COLO829 (cell line): ENCODE measurements at places on chromosomes 4 and X.

GRCh38 chr4:2799971-2800690 lies 7.2 kb downstream of the SH3BP2 start:
- DNase-seq: no peak

- no peak for DNase-seq
Measured at GRCh38 chrX:15301924-15302323, 13.5 kb downstream of the ASB11 start.

DNA sequence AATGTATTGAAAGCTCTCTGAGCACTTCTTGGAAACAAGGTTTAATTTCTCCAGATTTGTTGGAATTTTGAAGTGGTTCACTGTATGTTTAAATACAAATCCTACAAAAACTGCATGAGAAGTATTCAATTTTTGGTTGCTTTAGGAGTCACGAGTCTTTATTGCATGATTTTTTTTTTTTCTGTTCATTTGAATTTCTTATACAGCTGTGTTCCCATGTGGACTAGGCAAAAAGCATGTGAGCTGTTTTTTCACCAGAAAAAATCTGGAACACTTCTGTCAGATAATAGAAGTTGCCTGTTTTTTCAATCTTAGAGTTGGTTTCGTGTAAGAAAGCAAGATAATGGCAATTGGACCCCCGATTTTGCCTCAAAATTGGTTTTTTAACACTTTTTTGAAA lies 66.4 kb downstream of the SLC9A6 start:
- no peak for DNase-seq

- DNase-seq: no peak
Measured at GRCh38 chr4:56941403-56941802, 33.7 kb downstream of the REST start.

DNA sequence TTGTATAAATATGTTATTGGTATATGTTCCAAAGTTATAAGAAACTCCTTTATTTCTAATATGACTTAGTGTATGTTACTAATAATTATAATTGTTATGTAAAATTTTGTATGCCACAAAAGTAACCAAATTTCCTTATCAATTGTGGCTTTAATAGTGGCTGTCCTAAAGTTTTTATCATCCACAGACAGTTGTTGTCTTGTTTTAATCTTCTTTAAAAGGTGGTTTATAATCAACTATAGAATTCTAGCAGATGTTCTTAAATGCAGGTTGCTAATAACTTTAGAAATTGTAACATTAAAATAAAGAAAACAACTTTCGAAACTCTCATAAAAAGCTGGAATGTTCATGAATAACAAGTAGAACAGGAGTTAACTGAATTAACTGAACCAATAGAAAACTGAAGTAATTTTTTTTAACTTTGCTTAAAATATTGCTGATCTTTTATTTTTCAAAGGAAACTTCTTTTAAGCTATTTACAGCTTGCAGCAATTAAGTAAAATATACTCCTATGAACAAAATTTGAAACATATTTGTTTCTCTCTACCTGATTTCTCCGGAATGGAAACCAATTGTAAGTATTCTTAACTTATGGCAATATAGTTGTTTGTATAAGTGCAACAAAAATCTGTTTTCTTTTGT lies 24.3 kb downstream of the HSD17B11 start:
- no peak for DNase-seq

GRCh38 chr4:2042204-2042946 lies 16.8 kb upstream of the NAT8L start:
- no peak for DNase-seq

GRCh38 chrX:67619253-67619652 lies 75.4 kb downstream of the AR start:
- no peak for DNase-seq

DNA sequence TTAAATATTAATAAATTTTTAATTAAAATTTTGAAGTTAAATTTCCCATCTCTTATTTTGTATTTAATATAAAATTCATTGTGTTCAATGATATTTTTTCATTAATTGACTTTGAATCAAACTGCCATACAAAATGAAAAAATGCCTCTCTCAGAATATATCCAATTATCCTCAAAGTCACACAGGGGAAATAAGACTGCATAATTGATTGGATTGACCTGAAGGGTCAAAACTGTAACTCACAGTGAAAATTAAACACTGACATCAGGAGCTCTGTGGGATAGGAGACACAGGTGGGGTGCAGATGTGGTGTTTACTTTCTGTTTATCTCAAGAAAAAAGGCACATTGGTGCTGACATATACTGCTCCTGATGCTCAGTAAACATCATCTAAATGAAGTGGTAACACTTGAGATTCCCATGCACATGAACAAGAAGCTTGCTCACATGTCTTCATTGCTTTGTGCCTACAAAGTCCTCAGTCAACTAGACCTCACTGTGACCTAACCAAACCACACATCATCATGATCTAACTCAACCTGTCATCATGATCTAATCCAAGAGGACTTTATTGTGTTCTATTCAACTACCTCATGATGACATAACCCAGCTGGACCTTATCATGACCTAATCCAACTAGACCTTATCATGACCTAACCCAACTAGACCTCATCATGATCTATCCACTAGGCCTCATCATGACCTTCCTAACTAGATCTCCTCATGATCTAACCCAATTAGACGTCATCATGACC lies 83.7 kb downstream of the DHRSX start:
- no peak for DNase-seq

GRCh38 chr4:98998551-98998950 lies 3.0 kb downstream of the METAP1 start:
- DNase-seq: no peak

DNA sequence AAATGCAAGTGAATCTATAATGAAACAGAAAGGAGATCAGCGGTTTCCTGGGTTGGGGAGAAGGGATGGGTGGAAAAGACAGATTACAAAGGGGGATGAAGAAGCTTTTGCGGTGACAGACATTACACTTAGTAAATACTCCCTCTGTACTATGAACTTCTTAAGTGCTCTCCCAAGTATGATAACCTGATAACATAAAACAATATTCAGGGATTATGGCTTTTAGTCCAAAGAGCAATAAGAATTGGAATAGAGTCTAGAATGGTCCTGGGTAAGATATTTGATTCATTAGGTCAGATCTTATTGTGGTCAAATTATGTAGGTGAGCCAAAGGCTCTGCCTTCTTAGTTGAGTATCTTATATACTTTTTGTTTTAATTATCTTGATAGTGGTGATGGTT lies 9.2 kb downstream of the LRRC66 start:
- no peak for DNase-seq

GRCh38 chr4:7412554-7412912 lies 22.2 kb downstream of the PSAPL1 start:
- DNase-seq: no peak

- no peak for DNase-seq
Measured at GRCh38 chr4:156829201-156829873, 142.3 kb downstream of the PDGFC start.

DNA sequence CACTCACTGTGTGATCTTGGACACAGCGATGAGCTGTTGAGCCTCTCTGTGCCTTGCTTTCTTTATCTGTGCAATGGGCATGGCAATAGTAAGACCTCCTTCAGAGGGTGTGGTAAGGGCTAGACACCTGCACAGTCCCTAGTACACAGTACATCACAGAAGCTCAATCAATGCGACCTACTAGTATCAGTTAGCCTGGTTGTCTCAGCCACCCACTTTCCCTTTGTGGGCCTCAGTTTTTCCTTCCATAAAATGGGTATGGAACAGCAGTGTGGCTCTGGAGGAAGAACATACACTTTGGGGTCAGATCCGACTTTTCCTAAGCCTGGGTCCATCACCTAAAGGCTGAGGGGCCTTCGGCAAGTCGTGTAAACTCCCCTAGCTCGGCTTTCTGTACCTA lies 3.5 kb upstream of the HTRA3 start:
- no peak for DNase-seq

GRCh38 chr4:145609481-145610427 lies 9.4 kb upstream of the MMAA start:
- peak; percentile 70 for DNase-seq

GRCh38 chr4:184752496-184753275 lies 18.8 kb upstream of the CENPU start:
- no peak for DNase-seq

- DNase-seq: no peak
Measured at GRCh38 chrX:41014776-41015360, 70.4 kb upstream of the USP9X start.

GRCh38 chr4:110540982-110541451 lies 65.1 kb downstream of the ENPEP start:
- no peak for DNase-seq

DNA sequence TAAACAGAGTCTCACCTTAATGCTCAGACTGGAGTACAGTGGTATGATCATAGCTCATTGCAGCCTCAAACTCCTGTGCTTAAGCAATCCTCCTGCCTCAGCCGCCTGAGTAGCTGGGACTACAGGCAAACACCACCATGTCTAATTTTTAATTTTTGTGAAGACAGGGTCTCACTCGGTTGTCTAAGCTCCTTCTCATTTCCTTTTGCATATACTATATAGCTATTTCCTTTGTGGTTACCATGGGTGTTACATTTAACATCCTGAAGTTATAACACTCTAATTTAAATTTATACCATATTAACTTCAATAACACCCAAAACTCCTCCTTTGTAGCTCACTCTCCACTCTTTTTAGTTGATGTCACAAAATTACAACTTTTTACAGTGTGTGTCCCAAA lies 114.3 kb downstream of the DCK start:
- DNase-seq: no peak

GRCh38 chrX:150849996-150850720 lies 48.3 kb downstream of the CD99L2 start:
- DNase-seq: no peak

- DNase-seq: peak; percentile 17
Measured at GRCh38 chrX:37986893-37987292, 19.5 kb upstream of the SYTL5 start.

GRCh38 chrX:6968231-6968630 lies 179.3 kb upstream of the STS start:
- no peak for DNase-seq

GRCh38 chr4:102076622-102077021 lies 268.7 kb downstream of the SLC39A8 start:
- DNase-seq: peak; percentile 42

- DNase-seq: no peak
Measured at GRCh38 chr4:141009129-141009528, 124.1 kb downstream of the RNF150 start.

- DNase-seq: no peak
Measured at GRCh38 chr4:183136855-183137254, 37.8 kb downstream of the WWC2 start.

- DNase-seq: no peak
Measured at GRCh38 chr4:6393066-6393465, 79.3 kb downstream of the PPP2R2C start.

DNA sequence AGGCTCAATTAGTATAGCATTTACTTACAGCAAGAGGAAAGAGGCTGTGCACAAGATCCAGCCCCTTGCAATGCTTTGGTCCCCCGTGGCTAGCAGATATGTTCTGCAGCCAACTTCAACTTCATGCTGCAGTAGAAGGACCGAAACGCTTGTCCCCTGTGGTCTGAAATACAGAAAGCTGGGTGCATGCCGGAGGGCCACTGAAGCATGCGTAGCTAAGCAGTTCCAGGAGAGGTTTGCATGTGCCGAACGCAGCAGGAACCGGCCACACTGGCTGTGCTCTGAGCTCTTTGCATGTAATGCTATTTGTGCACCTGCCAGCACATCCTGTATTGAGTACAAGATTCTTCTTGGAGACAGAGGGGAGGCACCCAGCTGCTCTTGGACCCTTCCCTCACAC lies 35.8 kb upstream of the SHISA3 start:
- DNase-seq: no peak

- no peak for DNase-seq
Measured at GRCh38 chr4:48949086-48949485, 37.0 kb upstream of the CWH43 start.

DNA sequence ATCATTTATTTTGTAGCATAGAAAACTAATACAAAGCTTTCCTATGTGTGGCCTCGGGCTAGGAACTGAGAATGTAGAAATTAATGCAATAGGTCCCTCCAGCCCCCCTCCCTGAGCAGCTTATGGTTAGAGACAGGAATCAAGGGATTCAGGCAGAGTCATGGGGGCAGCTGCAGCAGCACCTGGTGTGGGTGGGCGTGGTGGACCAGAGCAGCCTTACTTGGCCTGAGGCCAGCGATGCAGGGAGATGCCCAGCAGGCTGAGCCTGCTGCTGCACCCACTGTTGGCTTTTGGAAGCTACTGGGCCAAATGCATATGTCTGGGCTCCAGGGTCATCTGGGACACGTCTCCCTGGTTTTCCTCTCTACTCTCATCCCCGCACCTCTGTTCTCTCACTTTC lies 74.0 kb downstream of the STK32B start:
- DNase-seq: no peak

DNA sequence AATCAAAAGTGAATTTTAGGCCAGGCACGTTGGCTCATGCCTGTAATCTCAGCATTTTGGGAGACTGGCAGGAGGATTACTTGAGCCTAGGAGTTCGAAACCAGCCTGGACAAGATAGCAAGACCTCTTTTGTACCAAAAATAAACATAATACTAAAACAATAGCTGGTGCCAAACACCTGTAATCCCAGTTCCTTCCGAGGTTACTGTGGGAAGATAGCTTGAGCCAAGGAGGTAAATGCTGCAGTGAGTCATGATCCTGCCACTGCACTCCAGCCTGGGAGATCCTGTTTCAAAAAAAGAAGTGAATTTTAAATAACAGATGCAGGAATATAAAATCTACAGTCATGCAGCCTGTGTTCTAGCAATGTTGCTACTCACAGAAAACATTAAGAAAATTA lies 488.3 kb downstream of the PPARGC1A start:
- no peak for DNase-seq
